ENCODE measurements at places on chromosomes 5 and 9.
A peak's percentile ranks its signal among the peaks of the same experiment; 100 is the strongest.

GRCh38 chr9:88605512-88606362, 70.8 kb downstream of the NXNL2 start:
- DNase-seq = no peak

- DNase-seq = peak; percentile 11
Measured at GRCh38 chr9:93136011-93136440, 2.0 kb upstream of the NINJ1 start.

GRCh38 chr5:123545506-123545905, 33.5 kb downstream of the CSNK1G3 start:
- DNase-seq = no peak

DNA sequence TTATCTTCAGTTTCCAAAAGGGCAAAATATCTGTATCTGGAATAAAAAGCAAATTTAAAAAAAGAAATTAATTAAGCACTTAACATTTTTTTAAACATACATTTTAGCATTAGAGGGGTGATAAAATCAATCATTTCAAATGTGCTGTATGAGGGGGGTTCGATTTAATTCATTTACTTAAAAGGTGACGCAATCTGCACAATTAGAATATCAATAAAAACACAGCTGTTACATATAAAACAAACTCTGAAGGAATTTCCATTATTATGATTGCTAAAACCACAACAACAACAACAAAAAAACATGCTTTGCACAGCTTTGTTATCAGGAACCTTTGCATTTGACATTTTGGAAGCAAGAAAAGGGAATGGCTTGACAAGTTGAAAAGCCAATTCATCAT, 71.6 kb upstream of the C6 start:
- DNase-seq = no peak

All from NCI-H510A treated with DMSO at 0.1 percent for 48 hours (cell line).